ENCODE measurements at places on chromosomes 4 and X.

DNA sequence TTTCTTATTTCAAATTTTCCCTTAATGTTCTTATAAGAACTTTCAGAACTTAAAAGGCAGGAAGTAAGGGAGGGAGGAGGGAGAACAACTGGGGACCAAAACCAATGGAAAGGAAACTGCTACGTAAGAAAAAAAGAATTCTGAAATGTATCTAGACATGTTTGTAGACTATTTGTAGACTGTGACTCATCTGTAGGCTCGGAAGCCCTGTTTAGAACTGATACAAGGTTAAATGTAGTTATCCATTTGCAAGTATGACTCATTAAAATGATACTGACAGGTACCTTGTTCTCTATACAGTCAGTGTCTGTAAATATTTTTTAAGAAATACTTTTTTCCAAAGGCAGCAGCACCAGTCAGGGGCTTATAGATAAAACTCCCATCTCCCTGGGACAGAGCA is 202.0 kb downstream of the DHX15 start:
- no peak for DNase-seq

DNA sequence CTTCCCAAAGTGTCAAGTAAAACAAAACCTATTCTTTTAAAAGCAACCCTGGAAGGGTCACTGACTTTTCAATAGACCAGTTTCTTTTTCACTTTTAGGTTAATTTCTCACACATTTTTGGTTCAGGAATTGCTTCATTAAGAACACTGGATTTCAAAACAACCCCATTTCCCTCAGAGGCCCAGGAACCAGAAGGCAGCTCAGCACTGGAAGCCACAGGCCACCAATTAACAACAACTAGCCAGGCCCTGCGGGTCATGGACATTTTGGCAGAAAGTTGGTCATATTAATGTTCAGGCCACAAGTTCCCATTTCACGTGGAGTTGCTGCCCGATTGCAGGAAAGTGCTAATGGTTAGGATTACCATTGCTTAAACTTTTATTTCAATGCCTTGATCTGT is 39.8 kb downstream of the HAND2 start:
- no peak for DNase-seq

GRCh38 chrX:130728208-130728607 is 174.8 kb downstream of the ENOX2 start:
- DNase-seq, result no peak

DNA sequence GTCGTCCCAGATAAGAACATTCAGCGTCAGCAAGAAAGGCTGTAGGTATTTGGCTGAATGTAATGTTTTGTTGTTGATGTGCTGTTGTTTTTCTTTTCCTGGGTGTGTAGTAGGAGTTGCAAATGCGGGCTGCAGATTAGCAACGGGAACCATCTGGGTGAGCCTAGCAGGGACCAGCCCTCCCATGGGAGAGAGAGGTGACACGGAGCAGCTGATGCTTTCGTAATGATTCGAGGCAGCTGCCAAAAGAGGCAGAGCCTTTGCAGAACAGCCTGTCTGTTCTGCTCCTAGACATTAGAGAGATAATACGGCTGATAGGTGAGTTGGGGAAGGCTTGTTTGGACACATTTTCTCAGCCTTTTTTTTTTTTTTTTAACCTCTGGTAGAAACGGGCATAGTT is 25.3 kb downstream of the ARSF start:
- peak; percentile 60 for DNase-seq

- DNase-seq, result no peak
Measured at GRCh38 chr4:160370046-160370445, 1267.2 kb downstream of the RAPGEF2 start.

GRCh38 chr4:154781983-154782293 is 866 bp downstream of the RBM46 start:
- no peak for DNase-seq

- no peak for DNase-seq
Measured at GRCh38 chr4:119080721-119081541, 54.7 kb upstream of the MYOZ2 start.

DNA sequence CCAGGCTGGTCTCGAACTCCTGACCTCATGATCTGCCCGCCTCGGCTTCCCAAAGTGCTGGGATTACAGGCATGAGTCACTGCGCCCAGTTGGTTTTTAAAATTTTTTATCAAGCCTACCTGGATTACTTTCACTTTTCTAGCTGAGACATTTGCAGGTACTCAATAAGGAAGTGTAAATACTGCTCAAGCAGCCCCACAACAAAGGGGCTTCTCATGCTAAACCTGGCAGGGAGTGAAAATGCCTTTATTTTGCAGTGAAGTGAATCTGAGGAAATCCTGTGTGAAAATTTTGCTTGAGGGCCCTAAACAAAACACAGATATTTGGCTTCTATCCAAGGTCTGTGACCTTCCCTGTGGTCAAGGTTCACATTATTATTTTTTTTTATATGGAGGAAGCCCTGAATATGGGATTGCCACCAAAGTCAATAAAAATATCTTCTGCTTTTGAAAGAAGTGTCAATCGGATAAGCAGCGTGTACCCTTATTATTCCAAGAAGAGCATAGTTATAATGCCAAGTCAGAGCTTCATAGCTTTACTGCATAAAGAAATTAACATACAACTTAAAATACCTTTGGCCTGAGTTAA is 481.0 kb downstream of the SH2D1A start:
- no peak for DNase-seq

DNA sequence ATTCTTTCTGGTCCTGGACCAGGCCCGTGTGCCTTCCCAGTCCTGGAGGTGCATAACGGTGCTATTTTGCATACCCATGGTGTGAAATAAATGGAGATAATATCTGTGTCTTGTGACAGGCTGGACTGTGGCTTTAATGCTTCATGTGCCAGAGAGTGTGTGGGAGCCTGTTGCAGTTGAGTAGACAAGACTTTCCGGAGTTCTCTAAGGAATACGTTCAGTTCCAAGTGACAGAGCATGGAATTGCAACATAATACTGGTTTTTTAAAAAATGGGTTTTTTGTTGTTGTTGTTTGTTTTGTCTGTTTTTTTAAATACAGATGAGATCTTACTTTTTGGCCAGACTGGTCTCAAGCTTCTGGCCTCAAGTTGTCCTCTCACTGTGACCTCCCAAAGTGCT is 74.0 kb downstream of the HPRT1 start:
- no peak for DNase-seq

DNA sequence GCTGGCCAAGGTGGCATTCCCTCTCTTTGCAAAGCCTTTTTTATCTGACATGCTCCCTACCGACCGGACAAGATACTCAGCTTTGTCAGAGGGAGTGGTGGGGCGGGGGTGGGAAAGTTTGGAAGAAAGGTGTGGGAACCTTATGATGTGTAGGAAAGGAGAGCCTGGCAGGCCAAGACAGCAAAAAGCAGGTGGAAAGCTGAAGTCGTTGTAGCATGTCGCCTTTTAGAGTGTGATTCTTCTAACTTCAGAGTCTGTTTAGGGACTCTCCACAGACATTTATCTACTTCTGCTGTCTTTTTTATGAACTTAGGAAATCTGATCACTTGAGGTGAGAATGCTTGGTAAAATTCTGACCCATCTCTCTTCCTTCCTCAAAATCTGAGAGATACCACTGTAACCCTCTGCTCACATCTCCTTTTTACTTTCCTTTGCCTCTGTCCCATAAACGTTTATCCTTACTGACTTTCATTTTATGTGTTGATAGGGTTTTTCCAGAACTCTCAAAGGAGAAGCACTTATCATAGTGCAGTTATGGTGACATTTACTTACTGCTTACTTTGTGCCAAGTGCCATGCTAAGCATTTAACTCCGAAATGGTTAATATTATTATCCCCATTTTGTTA is 8.2 kb upstream of the RUFY3 start:
- no peak for DNase-seq

DNA sequence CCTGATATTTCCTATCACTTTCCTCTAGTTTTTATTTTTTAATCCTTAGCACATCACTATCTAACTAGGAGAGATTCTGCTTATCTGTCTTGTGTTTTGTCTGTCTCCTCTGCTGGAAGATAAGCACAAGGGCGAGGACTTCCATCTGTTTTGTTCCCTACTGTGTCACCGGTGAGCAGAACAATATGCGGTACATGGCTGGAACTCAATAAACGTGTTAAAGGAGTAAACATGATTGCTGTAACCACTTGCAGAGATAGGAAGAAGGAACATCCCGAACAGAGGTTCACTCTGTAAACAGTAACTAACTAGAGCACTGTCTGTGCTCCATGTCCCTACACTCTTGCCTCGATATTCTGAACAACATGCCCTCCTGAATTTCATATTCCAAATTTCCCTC is 5.2 kb downstream of the HS3ST1 start:
- no peak for DNase-seq

GRCh38 chr4:111718763-111719559 is 426.3 kb upstream of the FAM241A start:
- no peak for DNase-seq

- DNase-seq, result no peak
Measured at GRCh38 chr4:94342694-94343093, at the start of gene HPGDS. TSS of gene HPGDS (minus strand) at chr4:94342836. CDS start at chr4:94334629, 8,207 bp downstream.

GRCh38 chrX:39857780-39858179 is 240.0 kb downstream of the BCOR start:
- no peak for DNase-seq

DNA sequence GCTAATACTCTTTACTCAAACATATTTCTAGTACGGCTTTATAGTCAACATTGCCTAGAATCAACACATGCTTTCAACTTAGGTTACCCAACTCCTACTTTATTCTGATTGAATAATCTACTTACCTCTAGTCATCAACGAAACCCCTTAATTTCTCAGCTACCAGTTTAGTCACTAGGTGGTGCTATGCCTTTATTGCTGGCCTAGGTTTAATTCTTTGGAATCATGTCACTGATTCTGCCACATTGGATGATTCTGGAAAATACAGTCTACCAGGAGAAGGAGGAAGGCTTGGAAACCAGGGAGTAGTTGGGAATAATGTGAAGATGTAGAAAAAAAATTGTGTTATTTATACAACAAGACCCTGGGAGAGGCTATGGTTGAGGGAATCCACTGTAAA is 167.7 kb downstream of the DCAF12L2 start:
- DNase-seq, result no peak

GRCh38 chr4:177879851-177880250 is 437.6 kb upstream of the AGA start:
- no peak for DNase-seq

DNA sequence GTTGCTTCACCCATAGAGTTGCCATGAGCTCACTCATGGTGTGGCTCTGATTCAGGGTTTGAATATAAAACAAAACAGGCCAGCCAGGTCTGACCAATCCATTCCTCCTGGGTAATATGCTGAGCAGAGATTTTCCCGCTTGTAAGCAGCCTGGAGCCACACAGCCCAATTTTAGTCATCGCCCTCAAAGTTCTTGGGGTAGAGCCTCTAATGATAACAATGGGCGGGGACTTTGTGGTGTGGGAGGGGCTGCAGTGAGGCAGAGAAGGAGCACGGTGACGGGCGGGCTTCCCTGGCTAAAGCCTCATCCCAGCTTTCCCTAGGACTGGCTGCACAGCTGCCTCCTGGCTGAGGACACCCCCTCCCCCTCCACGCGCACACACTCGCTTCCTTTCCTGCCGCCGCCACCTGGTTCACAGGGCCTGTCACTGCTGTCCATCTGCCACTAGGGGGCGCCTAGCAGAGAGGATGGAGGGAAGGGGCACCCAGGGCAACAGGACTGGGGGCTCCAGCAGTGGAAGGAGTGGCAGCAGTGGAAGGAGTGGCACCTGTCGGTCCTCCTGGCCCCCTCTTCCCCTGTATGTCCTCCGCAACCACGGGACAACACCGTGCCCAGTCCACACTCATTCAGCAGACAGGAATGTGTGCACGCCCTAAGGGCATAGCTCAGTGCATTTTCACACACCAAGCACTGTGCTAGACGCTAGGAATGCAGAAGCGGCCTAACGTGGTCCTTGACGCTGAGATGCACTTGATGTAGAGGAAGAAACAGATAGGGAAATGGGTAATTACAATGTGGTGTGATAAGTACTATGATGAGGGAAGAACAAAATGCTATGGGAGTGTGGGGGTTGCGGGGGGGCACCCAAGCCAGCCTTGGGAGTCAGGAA is 26.8 kb downstream of the PRPS1 start:
- DNase-seq, result no peak

GRCh38 chrX:40460926-40461325 is 119.8 kb upstream of the ATP6AP2 start:
- no peak for DNase-seq

All from left lobe of liver (tissue), 2 donors.